ENCODE measurements at places on chromosomes 13 and 19.

DNA sequence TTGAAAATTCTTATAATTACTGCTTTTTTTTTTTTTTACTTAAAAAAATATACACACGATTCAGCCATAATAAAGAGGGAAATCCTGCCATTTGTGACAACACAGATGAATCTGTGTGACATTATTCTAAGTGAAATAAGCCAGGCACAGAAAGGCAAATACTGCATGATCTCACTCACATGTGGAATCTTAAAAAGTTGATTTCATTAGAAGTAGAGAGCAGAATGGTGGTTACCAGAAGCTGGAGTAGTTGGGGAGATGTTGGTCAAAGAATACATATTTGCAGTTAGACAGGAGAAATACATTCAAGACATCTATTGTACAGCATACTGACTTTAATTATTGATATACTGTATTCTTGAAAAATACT, 116.2 kb downstream of the KLF12 start:
- no peak for DNase-seq

GRCh38 chr19:15812060-15812722, 3.3 kb downstream of the OR10H1 start:
- no peak for DNase-seq

- no peak for DNase-seq
Observed at GRCh38 chr13:45180713-45181601, 19.9 kb downstream of the KCTD4 start.

GRCh38 chr19:30103981-30104380, 161.9 kb downstream of the URI1 start:
- no peak for DNase-seq

DNA sequence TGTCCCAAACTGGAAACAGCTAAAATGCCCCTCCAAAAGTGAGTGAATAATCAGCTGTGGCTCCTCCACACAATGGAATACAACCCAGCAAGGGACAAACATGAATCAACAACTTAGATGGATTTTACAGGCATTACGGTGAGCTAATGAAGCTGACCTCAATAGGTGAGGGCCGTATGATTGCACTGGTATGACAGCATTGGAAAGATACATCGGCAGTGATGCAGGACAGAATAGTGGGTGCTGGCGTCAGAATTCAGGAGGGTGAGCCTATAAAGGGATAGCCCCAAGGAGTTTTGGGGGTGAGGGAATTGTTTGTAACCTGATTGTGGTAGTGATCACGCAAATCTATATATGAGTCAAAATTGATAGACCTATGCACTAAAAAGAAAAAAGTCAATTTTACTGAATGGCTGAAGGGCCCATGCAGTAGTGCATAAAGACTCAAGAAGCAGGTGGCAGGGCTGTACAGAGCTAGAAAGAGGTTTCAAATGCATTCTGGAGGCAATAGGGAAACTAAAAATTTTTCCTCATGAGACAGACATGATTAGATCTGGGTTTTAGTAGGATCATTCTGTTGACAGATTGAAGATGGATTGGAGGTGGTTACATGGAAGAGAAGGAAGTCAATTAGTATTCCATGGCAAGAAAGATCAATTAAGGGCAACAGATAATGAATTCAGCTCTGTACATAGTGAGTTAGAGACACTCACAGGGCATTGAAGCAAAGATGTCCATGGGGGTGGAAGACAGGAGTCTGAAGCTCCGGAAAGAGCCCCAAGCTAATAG, 90.8 kb downstream of the IRS2 start:
- no peak for DNase-seq

- DNase-seq: no peak
Observed at GRCh38 chr19:11485245-11485837, 4.5 kb upstream of the ELAVL3 start.

GRCh38 chr13:109160887-109161669, 531.7 kb downstream of the MYO16 start:
- DNase-seq: no peak

DNA sequence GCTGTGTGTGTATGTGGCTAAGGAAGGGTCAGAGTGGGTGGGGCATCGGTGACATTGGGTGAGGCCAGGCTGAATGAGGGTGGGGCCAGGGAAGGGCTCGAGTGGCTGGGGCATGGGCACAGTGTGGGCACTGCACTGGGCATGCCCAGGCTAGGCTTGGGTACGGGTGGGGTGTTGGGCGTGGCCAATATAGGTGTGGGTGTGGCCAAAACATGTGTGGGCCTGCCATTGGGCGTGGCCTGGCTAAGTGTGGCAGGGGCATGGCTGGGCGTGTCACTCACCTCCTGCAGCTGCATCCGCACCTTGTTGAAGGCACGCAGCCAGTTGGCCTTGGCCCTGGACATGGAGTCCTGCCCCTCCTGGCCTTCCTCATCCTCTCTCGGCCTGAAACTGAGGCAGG, 33.2 kb downstream of the UNC13A start:
- no peak for DNase-seq

GRCh38 chr13:33723772-33724435, 94.0 kb upstream of the RFC3 start:
- peak; percentile 56 for DNase-seq

- DNase-seq: no peak
Observed at GRCh38 chr13:103291798-103292572, 225.8 kb upstream of the SLC10A2 start.

- DNase-seq: no peak
Observed at GRCh38 chr13:21322327-21322965, 136.7 kb downstream of the ZDHHC20 start.

Data from NCI-H1105 (cell line).